ENCODE measurements at places on chromosomes 5 and 9.
A peak's percentile ranks its signal among the peaks of the same experiment; 100 is the strongest.

GRCh38 chr5:107370396-107370968 lies 300.3 kb downstream of the EFNA5 start:
- no peak for DNase-seq

GRCh38 chr9:76403352-76403751 lies 9.1 kb upstream of the RFK start:
- DNase-seq, result peak; percentile 56

- peak; percentile 9 for DNase-seq
Observed at GRCh38 chr5:127254729-127255284, 35.8 kb upstream of the MEGF10 start.

DNA sequence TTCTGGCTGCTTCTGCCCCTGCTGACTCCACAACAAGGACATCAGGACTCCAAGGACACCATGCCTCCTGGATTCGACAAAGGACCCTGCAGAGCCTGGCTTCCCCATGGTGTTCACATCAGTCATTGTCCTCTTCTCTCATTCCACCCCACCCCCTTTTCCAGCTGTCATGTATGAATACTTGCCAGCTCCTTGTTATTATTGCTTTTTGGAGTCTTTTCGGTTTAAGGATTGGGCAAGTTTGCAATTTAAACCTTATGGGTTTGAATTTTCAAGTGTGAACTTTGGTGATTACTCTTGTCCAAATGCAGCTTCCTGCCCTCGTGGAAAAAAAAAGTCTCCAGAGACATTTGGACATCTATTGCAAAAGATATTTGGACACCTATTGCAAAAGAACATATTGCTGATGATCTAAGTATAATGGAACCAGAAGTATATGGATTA lies 14.2 kb upstream of the LVRN start:
- DNase-seq, result no peak

GRCh38 chr9:137216188-137216965 lies 5.7 kb downstream of the RNF208 start:
- no peak for DNase-seq

DNA sequence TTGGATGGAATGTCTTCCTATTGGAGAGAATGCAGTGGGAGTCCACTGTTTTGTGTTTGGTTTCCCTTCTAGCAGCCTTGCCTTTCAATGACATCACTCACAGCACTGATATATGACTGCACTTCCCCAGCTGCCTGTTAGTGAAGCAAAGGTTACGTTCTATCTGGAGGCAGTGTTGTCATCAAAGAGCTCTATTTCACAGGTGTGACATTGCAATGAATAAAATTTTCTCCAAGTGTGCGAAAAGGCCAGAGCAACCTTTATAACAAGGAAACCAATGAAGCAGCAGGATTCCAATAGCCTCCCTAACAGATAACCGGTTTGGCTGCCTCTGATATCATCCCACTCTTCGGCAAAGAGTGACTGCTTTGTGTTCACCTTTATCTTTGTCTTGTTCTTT lies 523.5 kb upstream of the ZNF608 start:
- no peak for DNase-seq

GRCh38 chr5:43638546-43638945 lies 35.6 kb downstream of the NNT start:
- no peak for DNase-seq

DNA sequence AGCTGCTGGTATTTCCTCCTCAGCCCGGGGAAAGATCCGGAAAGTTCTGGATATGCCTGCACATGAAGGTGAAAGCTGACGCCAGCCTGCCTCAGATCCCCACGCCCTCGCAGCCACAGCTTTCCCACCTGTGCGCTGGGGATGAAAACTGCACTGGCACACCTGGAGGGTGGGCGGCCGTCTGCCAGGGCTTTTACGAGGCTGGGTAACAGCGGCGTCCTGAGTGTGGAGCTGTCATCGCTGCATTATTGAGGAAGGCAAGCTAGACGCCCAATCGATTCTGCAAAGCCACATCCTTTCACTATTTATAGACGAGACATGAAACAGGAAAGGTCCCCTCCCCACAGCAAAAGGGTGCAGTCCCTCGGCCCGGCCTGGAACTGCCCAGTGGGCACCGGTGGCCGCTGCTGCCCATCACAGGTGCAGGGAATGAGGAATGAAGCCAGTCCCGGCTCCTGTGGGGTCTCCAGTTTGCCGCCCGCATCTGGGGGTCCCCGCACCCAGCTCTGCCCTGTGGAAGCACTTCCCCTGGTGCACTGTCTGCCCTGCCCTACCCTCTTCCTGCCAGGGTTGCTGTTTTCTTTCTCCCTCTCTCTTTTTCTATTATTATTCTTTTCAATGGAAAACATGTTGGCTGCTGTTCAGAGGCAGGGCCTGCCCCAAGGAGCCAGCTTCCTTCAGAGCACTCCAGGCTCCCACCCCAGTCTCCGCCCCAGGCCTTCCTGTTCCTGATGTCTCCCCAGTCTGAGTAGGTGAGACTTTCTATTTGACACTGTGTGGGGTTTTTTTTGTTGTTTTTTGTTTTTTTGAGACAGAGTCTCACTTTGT lies 7.0 kb downstream of the NOTCH1 start:
- no peak for DNase-seq

DNA sequence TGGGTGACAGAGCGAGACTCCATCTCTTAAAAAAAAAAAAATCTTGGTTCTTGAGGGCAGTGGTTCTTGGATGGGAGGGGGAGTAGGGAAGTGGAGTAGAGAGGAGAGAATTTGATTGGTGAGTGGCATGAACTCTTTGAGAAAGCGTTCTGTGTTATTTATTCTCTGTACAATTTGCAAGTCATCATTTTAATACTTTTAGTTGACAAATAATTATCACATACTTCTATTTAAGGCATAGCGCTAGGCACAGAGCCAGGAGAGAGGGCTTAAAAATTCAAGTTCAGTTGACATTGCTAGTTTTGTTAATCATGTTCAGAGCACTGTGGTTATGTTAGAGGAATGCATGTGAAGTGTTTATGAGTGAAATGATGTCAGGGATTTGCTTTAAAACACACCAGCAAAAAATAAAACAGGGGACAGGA lies 24.6 kb downstream of the HSDL2 start:
- no peak for DNase-seq

- DNase-seq, result peak; percentile 45
Observed at GRCh38 chr9:19999491-20000057, 210.7 kb upstream of the SLC24A2 start.

GRCh38 chr5:43335681-43336080 lies 22.5 kb upstream of the HMGCS1 start:
- DNase-seq, result no peak

- peak; percentile 57 for DNase-seq
Observed at GRCh38 chr5:5419291-5420210, 2.9 kb upstream of the ICE1 start.

- DNase-seq, result no peak
Observed at GRCh38 chr5:53643445-53643844, 83.0 kb downstream of the NDUFS4 start.

DNA sequence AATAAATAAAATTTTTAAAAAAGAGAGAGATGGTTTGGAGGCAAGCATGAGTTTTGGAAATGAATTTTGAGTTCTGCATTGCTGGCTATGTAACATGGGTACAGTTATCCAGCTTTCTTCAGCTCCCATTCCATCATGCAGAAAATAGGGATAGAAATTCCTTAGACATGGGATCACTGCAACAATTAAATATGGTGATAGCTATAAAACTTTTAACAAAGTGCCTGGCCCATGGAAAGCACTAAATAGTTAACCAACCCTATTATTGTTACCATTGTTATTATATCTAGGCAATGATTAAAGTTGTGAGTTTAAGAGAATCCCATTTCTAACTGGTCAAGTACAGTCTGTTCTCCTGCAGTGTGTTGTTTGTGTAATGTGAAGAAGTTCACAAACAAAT lies 115.4 kb upstream of the GAS1 start:
- DNase-seq, result no peak

Data from H54 (cell line).